Activated naive CD8-positive, alpha-beta T cell treated with anti-CD3 and anti-CD28 coated beads for 36 hours (primary cell): ENCODE measurements at places on chromosomes 6 and 20.

DNA sequence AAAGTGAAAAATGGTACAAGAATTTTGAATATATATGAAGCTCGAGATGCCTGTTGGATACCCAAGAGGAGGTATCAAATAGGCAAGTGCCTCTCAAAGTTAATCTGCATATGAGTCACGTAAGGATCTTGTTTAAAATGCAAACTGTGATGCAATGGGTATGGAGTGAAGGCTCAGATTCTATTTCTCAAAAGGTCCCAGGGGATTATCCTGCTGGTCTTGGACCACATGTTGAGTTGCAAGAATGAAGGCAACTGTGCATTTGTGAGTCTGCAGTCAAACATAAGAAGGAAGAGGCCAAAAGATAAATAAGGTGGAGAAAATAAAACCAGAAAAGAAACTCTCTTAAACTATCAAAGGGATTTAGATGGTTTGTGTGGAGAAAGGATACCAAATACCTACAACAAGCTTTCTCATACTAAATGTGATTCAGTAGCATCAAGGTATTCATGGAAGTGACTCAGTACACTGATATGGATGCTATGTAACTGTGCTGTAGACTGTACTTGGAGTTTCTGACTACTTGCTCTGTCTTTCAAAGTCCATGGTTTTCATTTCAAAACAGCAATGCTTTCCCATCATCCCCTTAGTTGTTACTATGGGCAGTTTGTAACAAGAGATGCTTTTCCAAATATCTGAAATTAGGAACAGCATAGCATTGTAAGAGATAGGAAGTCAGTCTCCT lies 106.3 kb downstream of the GFRAL start:
- DNase-seq, result no peak

DNA sequence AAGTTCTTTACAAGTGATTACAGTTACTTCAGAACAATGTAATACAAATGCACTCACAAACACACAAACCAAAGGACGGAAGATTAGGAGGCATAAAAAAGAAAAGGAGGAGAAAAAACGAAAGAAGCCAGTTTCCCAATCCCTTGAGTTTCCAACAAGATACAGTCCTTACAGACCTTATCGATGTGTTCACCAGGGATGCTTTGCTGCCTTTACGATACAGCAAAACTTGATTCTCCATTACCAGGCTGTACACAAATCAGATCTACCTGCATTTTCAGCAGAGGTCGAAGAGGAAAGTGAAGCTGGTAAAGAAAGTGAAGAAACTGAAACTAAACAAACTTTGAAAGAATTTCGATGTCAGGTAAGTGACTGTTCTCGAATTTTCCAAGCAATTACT lies 62.6 kb upstream of the SMIM8 start:
- DNase-seq, result no peak

- no peak for DNase-seq
Observed at GRCh38 chr6:132400555-132400882, 756 bp downstream of the MOXD1 start.

- DNase-seq, result no peak
Observed at GRCh38 chr6:133764008-133764753, 124.7 kb upstream of the TCF21 start.

DNA sequence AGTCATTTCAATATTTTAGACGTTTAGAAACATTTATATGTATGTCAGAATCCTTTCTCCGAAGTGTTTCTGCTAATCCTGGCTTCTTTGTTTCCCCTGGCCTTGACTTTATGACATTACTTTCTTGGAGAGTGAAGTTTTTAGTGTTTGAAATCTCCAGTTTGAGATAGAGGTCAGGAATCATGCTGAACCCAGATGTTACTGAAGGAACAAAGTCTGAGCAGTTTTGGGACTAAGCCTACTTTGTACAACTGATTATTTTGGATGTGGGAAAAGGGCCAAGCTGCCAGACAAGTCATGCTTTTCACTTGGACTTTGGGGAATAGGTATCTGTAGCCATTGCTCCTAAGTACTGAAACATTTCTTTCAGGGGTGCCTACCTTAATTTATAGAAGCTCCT lies 2.3 kb downstream of the RNF144B start:
- no peak for DNase-seq

GRCh38 chr20:36085686-36086267 lies 68.8 kb upstream of the EPB41L1 start:
- DNase-seq, result peak; percentile 5

DNA sequence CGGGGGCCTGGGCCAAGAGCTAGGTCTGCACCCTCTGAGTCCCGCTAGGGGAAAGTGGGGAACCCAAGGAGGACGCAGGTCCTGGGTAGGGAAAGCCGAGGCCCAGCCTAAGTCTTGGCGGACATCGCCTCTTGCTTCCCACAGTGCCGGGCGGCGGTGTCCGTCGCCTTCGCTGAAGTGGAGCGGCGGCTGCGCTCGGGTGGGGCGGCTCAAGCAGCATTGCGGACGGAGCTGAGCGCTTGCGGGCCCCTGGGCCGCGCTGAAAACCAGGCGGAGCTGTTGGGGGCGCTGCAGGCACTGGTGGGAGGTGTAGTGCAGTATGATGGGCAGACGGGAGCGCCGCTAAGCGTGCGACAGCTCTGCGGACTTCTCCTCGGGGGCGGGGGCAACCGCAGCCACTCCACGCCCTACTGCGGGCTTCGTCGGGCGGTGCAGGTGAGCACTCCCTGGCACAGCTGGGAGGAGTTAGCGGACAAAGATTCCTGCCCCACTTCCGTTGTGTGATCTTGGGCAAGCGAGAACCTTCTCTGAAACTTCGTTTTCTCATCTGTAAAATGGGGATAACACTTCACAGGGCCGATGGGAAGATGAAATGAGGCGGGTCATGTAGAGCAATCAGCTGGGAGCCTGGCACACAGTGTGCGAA lies 4.2 kb downstream of the PRSS16 start:
- peak; percentile 70 for DNase-seq

DNA sequence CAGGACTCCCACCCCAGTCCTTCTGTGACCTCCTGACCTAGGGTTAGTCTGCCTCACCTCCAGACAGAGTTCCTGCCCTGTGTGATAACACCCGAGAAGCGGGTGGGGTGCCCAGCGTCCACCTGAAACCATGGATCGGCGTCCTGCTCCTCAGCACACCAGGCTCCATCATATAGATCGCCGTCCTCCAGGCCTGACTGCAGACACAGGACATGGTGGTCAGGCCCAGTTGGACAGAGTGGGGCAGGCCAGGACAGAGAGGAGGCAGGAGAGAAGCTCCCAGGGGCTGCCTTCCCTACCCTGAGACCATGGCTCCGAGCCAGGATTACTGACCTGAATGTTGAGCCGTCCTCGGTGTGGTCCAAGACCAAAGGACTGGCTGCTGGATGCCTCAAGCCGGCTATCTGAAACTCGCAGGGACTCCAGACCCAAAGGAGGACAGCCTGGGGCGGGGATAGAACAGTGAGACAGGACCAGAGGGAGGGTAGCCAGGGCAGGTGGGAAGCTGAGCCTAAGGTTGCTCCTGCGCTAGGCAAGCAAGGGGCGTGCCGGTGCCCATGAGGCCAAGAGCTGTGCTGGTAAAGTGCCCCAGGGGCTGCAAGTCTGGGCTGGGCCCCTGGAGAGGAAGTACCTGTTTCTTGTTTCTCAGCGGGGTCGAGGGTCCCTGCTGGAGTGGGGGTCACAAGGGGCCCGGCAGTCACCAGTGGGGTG lies 2.2 kb downstream of the CPXM1 start:
- DNase-seq, result no peak

GRCh38 chr6:167211881-167212712 lies 54.3 kb upstream of the GPR31 start:
- DNase-seq, result no peak

DNA sequence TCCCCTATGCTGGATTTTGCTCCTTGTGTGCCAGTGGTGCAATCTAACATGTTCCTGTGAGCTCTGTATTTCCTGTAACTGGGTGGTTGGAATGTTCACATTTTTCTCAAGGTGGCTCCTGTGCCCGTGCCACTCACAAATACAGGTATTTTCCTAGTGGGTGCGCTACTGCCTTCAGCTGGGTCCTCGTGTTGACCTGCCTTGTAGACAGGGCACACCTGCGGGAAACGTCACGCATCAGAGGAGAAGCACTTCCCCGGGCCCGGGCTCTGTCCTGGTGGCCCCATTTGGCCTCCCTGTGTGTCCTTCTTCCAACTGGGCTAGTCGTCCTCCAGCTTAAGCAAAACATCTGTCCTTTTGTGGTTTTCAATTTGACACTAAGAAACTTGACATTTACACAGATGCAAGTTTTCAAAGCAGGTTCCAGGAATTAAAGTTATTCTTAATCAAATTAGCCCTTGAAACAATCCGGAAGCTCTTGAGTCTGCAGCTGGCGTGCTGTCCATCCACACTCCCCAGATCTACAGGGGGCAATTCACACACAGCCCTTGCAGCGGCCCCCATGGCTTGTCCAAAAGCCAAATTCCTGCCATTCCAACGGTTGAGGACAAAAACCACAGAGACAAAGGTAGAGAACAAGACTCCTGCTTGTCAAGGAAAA lies 275.1 kb downstream of the CDC5L start:
- DNase-seq, result no peak

GRCh38 chr20:34299556-34300255 lies 3.4 kb downstream of the AHCY start:
- no peak for DNase-seq

DNA sequence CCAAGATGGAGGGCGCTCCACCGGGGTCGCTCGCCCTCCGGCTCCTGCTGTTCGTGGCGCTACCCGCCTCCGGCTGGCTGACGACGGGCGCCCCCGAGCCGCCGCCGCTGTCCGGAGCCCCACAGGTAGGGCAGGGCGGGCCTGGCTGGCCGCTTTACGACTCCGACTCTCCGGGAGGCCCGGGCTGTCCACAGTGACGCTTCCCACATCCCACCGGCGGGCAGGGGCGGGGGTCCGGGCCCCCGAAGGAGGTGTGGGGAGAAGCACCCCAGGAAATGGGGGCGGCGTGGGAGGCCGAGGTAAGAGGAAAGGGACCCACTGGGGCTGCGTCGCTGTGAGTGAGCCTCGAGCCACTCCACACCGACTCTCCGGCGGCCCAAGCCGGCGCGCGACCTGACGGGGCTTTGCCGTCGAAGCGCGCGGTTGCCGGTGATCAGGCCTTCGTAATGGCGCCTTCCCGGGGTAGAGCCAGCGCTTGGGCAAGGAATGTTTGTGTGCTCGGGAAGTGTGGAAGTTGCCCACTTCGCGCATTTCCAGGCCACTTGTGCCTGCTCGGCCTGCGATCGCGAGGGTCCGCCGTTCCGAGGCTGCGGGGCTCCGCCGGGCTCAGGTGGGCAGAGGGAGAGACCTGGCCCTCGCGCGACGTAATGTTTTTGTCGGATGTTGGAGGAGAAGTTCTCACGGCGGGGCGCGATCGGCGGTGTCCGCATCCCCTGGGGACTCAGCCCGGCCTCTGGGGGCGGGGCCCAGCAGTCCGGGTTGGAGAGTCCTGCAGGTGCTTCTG lies 427 bp downstream of the GINM1 start:
- peak; percentile 51 for DNase-seq

DNA sequence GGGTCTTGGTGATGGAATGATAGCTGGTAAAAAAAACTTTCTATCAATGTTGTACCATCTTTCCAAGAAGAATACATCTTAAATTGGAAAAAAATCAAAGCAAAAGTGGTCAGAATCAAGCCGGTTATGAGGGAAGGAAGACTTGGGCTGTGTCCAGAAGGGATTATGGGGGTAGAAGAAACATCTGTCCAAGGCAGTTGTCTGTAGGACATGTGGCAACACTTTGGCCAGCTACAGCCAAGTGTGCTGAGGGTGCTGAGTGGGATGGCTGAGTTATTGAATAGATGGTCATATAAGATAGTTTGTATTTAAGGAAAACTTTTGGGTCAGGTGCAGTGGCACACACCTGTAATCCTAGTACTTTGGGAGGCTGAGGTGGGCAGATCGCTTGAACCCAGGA lies 38.4 kb downstream of the INSM1 start:
- no peak for DNase-seq

GRCh38 chr20:50009521-50010454 lies 27.0 kb downstream of the SNAI1 start:
- no peak for DNase-seq

DNA sequence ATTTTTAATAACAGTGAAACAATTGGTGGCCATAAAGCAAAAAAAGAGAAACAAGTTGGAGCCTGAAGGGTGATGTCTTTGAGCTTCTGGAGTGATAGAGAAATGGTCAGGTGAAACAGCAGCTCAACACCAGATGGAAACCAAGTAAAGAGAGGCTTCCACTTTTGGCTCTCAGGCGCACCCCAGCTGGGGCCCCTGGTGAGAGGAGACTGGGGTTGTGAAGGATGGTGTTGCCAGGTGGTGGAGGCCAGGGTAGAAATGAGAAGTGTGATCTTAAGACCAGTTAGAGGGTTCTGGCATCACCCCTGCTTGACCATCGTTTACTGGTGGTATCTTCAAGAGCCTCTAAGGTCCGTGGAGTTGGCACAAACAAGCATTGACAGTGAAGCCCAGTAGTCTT lies 126.0 kb upstream of the AKIRIN2 start:
- DNase-seq, result no peak

- DNase-seq, result no peak
Observed at GRCh38 chr20:53806683-53807401, 213.2 kb upstream of the ZNF217 start.

DNA sequence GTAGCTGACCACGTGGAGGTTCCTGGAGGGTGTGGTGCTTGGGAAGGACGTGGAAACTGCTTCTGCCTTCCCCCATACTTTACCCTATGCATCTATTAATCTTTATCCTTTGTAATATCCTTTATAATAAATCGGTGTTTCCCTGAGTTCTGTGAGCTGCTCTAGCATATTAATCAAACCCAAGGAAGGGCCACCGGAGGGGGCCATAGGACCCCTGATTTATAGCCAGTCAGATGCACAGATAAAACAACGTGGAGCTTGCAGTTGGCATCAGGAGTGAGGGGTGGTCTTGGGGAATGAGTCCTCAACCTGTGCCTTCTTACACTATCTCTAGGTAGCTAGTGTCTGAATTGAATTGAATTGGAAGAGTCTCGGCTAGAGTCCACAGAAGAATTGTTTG lies 36.5 kb upstream of the TFAP2A start:
- no peak for DNase-seq

GRCh38 chr20:35559042-35559693 lies 17.3 kb downstream of the ERGIC3 start:
- no peak for DNase-seq
